T-helper 9 cell (primary cell): ENCODE measurements at places on chromosomes 2 and 18.

DNA sequence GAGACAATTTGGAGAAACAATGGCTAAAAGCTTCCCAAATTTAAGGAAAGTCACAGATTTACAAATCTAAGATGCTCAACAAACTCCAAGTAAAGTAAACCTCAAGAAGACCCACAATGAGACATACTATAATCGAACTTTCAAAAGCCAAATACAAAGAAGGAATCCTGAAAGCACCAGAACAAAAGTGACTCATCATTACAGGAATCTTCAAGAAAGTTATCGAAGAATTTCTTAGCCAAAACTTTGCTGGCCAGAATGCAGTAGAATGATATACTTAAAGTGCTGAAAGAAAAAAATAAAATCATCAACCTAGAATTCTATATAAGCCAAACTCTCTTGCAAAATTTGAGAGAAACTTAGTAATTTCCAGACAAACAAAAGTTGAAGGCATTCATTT lies 106.5 kb upstream of the TMEM200C start:
- DNase-seq: no peak

DNA sequence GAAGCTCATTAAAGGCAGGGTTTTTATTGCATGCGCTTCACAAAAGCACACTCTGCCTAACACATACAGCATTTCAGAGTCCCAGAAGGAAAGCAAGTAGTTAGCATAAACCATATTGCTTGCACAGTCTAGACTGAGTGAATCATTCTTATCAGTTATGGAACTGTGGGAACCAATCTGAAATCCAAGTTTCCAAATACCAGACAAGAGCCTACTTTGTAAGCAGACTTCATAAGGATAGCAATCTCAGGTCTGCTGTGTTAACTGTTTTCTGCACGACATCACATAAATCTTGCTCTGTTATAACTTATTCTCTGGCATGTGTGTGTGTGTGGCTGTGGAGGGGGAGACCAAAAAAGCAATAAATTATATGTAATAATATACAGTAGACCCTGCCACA lies 608.1 kb upstream of the REG3G start:
- DNase-seq: no peak

- DNase-seq: no peak
Observed at GRCh38 chr2:120910956-120911951, 175.6 kb downstream of the GLI2 start.

GRCh38 chr2:188512456-188512855 lies 220.8 kb downstream of the GULP1 start:
- no peak for DNase-seq

DNA sequence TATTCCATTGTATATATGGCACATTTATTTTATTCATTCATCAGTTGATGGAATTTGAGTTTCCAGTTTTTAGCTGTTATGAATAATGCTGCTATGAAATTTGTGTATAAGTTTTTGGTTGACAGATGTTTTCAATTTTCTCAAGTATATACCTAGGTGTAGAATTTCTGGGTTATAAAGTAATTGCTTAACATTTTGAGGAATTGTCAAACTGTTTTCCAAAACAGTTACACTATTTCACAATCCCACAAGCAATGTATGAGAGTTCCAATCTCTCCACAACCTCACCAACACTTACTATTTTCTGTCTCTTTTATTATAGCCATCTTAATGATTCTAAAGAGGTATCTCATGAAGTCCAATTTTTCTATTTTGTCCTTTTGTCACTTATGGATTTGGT lies 12.5 kb upstream of the WDSUB1 start:
- no peak for DNase-seq

DNA sequence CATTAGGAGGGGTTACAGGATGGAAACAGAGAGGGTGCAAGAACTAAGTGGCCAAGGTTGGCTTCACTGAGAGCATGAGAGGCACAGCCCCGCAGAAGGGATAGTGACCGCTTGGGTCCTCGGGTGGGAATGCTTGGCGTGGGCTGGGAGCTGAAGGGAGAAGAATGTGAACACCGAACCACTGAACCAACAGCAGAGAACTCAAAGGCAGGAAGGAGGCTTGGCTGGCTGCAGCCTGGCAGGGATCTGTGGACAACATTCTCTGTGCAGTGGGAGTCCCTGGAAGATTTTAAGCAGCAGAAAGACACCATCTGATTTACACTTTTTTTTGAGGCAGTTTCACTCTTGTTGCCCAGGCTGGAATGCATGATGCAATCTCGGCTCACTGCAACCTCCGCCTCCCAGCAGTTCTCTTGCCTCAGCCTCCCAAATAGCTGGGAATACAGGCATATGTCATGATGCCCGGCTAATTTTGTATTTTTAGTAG lies 33.9 kb downstream of the SOWAHC start:
- no peak for DNase-seq

DNA sequence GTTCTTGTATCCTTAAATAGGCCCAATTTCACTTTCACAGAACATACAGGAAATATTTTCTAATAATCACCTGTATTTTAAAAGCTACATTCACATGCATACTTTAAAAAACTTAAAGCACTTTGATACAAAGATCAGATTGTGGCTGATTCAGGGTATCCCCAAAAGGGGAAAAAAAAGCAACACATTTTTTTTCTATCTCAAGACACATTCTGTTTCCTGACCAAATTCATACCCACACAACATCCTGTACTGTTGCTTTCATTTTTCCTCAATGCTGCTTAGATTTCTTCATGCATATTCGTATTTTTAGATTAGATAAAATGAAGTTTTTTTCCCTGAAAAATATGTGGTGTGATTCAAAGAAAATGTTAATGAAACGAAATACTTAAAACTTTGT lies 122.5 kb downstream of the TMEFF2 start:
- DNase-seq: no peak

DNA sequence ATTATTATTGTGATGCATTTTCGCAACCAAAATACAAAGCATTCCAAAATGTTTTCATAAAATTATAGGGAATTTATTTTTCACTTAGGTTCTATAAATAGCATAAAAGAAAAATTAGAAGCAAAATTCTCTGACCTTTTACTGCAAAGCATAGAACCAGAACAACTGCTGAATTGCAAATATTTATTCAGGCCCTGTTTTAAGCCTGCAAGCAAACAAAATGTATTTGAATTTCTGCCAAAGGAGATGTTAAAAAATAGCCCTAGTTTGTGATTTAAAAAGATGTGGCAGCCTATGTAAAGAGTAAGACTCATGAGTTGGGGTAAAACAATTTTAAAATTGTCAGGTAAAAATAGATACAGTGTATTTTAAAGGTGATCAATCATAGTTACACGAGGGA lies 138.1 kb downstream of the KCNJ3 start:
- no peak for DNase-seq

DNA sequence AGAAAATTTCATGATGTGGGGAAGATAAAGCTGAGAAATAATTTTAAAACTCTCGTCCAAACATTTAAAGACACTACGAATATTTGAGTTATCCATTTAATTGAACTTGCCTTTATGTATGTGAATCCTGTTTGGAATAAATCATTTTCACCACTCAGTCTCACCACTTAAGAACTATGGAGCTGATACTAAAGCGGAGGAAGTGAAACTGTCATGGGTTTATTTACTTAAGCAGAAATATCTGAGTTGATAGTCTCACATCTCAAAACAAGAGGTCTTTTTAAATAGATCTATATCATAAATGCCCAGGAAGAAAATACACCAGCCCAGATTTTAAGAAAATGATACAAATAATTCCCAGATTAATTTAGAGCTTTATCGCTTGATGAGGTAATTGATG lies 532.4 kb downstream of the ZNF804A start:
- no peak for DNase-seq

- no peak for DNase-seq
Observed at GRCh38 chr18:9705183-9705829, 2.8 kb upstream of the RAB31 start.

DNA sequence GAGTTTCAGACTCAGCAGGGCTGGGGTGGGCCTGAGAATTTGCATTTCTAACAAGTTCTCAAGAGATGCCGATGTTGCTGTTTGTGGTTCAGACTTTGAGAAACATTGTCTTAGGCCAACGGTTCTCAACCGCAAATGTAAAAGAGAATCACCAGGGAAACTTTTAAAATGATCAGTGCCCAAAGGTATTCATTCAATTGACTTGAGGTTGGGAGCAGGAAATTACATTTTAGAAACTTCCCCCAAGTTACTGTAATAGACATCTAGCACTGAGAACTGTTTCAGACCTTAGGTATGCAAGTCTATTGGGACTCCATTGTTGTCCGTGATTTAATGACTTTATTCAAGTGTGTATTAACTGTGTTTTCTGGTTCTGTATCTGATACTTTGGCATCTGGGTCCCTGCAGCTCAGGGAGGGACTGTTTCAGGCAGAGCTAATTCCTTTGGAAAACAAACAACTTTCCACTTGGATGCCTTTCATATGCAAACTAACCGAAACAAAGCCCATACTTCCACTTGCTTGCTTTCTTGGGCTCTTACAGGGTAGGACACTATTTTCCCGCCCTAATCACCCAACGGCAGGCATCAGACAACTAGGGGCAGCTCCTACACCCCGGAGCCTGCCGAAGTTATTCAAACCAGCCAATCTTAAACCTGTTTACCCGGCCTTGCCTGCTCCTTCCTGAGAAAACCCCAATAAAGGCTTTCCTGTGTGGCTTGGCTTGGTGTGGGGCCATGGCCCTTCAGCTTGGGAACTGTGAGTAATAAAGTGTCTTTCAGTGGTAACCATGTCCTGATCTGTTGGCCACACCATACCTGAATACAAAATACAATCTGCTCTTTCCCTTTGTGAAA lies 97.6 kb downstream of the POLE4 start:
- no peak for DNase-seq

DNA sequence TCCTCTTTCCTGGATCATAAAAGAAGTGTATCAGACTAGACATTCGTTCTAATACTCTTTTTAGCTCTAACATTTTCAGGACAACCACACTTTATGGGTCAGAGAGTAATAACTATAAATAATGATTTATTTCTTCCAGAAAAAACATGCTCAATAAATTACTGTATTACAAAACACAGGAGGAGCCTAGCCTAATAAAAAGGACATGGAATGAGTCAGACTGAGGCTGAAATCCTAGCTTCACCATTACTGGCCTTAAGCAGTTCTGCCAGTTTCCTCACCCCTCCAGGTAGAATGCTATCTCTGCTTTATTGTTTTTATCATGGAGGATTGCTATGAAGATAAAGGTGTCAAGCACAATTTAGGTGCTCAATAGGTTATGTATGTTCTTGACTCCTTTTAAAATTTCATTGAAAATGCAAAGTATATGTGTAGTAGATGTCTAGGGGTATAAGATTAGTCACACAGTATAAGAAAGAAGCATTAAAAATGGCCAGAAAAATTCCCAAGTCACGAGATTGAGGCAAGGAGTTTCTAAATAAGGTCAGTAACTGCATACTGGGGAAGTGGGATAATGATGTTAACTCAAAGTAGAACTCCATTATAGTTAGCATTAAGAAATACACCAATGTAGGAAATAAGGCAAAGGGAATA lies 105.5 kb upstream of the NEUROD1 start:
- no peak for DNase-seq

DNA sequence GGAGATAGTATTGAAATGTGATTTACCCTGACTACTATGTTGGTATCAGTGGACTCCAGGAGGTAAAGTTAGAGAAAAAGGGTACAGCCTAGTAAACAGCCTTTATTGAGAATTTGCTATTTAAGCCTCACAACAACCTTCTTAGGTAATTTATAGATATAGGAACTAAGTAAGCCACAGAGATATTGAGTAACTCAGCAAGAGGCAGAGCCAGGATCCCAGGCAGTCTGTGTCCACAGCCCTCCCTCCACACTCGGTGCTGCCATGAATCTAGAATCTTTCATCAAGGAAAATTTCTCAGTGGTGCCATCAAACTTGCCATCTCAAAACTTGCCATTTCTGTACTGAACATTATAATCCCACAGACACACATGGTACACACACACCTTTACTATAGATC lies 170.9 kb downstream of the CAPN13 start:
- DNase-seq: no peak

DNA sequence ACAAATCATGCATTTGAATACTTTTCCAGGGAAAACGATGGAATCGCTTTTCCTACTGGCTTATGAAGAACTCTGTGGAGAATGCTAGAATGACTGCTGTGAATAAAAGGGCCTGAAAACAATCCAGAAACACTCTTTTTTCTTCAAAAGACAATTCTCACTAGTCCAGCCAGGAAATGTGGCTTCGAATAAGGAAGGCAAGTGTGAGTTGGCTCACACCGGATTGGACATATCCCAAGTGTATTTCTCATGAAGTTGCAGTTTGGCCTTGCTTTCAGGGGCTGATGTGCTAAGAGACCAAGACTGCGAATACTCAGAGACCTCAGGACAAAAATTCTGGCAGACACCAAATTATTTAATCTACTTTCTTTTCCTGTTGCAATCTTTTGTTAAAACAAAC lies 54.1 kb downstream of the FIGN start:
- no peak for DNase-seq

GRCh38 chr18:54712306-54712705 lies 116.0 kb upstream of the RAB27B start:
- DNase-seq: no peak

GRCh38 chr18:76741346-76741745 lies 81.0 kb upstream of the ZNF236 start:
- DNase-seq: no peak

- no peak for DNase-seq
Observed at GRCh38 chr18:12540751-12541150, 117.2 kb downstream of the SPIRE1 start.

GRCh38 chr2:10930721-10931516 lies 19.2 kb downstream of the KCNF1 start:
- DNase-seq: no peak

DNA sequence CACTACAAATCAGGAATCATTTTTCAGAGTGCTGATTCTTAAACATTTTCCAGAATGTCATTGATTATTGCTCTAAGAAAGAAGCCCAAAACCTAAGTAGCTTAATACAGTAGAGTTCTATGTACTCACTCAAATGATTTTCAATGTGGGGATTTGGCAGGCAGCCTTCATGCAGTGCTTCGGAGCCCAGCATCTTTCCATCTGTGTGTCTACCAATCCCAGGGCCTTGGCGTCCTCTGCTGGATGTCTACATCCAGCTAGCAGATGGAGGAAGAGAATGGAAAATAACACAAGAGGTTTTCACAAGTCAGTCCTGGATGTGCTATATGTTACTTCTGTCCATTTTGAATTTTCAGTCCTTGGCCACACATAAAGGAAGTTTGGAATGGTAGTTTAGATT lies 151.8 kb downstream of the RDH14 start:
- DNase-seq: no peak
